NCI-H446 (cell line): ENCODE measurements at places on chromosomes 5 and 9.

DNA sequence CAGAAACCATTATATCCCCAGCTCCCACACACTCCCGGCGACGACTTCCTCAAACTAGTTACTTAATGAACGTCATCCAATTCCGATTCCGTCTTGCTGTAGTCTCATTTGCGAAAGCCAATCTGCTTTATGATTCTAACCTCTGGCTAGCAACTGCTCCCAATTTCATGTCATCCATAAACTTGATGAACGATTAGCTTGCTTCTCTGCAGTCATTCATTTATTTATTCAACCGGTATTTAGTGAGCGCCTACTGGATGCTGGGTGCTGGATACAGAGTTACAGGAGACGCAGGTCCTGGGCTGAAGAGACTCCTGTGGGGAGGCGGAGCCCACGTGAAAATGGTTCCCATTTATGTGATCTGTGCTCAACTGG lies 46.2 kb downstream of the TSPAN17 start:
- no peak for DNase-seq

DNA sequence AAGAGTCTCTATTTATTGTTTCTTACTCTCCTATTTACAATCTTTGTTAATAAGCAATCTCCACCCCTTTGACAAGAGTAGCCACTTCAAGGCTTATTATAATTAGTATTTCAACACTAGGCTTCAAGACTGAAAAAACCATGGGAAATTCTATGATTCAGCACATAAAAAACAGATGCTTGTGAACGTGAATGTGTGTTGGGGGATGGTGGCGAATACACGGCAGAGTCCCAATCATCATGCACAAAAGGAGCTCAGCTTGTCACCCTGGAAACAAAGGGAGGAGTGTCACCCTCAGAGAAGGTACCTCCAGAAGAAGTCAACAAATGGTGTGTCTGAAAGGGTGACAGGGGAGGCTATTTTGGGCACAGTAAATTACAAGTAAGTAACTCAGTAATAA lies 157.2 kb upstream of the RETREG1 start:
- no peak for DNase-seq

DNA sequence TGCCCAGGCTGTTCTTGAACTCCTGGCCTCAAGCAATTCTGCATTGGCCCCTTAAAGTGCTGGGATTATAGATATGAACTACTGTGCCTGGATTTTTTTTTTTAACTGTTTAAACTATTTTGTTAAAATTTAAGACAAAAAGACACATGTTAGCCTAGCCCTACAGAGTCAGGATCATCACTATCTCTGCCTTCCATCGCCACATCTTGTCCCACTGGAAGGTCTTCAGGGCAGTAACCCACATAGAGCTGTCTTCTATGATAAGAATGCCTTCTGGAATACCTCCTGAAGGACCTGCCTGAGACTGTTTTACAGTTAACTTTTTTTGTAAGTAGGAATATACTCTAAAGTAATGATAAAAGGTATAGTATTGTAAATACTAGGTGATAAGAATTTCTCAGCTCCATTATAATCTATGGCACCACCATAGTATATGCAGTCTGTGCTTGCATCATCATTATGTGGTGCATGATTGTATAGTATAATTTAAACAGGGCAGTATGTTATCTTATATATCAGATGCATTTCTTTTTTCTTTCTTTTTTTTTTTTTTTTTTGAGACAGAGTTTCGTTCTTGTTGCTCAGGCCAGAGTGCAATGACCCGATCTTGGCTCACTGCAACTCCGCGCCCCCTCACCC lies 52.7 kb downstream of the DENND4C start:
- no peak for DNase-seq

- peak; percentile 27 for DNase-seq
Measured at GRCh38 chr5:16568875-16569580, 47.8 kb downstream of the RETREG1 start.

GRCh38 chr9:79196606-79197005 lies 375.2 kb upstream of the TLE4 start:
- no peak for DNase-seq

- DNase-seq = no peak
Measured at GRCh38 chr5:143350751-143351602, 52.5 kb downstream of the NR3C1 start.

- DNase-seq = no peak
Measured at GRCh38 chr9:99197987-99198386, 23.8 kb downstream of the ALG2 start.

- no peak for DNase-seq
Measured at GRCh38 chr9:77648234-77649108, at the start of gene GNA14. Gene GNA14, minus strand, starts transcription at chr9:77648322. Its CDS starts 529 bp downstream, at chr9:77647793.

- DNase-seq = no peak
Measured at GRCh38 chr9:13674926-13675637, 395.6 kb upstream of the MPDZ start.

- no peak for DNase-seq
Measured at GRCh38 chr5:26192486-26192885, 845.9 kb downstream of the CDH9 start.

- no peak for DNase-seq
Measured at GRCh38 chr5:173065155-173065554, 9.0 kb downstream of the CREBRF start.

DNA sequence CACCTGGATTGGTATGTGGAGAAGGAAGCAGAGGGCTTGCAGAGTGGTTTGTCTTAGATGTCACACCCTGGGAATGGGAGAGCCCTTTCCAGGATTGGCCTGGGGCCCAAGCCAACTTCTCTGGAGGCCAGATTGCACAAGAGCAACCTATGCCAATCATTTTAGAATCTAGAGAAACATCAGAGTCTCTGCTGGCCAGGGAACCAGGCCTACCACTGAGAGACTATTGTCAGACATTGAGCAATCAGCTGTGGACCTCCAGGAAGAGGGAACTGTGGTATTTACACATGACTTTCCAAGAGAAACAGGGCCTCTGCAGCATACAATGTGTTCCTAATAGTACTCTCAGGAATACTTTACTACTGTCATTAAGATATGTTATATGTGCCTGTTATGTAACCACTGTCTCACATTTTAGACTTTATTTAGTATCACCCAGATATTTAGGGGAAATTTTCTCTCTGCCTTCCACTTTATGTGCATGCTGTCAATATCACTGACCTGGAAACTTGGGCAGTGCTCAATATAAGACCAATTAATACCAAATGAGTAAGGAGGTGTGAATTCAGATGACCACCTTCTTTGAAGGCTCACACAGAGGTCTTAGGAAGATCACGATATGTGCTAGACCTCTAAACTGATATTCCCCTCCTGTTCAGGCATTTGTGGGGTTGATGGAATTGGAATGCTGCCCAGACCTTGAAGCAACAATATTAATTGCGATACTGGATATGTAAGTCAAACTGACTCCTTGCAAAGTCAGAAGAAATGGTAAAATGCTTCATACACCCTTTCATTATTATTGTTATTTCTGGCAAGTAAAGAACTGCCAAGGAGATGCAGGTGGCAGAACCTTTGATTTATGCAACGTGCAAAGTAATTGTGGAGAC lies 20.5 kb upstream of the CCL28 start:
- peak; percentile 73 for DNase-seq

- peak; percentile 64 for DNase-seq
Measured at GRCh38 chr5:82396871-82397514, 118.8 kb upstream of the RPS23 start.

- no peak for DNase-seq
Measured at GRCh38 chr5:7047511-7048261, 334.5 kb downstream of the TENT4A start.

- DNase-seq = no peak
Measured at GRCh38 chr5:169339869-169340268, 38.9 kb upstream of the SLIT3 start.

GRCh38 chr9:27248702-27249101 lies 48.2 kb downstream of the EQTN start:
- no peak for DNase-seq

DNA sequence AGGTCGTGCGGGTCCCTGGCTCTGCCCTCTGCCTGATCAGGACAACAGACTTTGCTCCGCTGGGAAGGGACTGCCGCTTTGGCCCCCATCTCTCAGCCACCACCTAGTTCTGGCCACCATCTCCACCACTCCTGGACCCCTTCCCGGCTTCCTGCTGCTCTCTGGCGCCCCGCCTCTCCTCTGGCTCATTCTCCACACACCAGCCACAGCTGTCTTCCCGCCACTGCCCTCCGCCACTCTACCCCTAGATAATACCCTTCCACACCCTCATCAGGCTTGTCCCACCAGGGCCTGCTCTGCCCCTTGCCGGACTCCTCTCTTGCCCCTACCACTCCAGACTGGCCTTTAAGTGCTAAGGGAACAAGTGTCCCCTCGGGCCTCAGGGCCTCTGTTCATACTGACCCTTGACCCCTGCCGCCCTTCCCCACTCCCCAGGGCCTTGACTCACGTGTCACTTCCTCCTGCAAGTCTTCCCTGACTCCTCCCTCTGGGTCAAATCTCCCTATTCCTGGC lies 3.0 kb upstream of the CDX1 start:
- no peak for DNase-seq

GRCh38 chr9:131580358-131580757 lies 35.0 kb downstream of the PRRT1B start:
- no peak for DNase-seq

GRCh38 chr5:136249678-136250266 lies 56.8 kb upstream of the SMIM32 start:
- no peak for DNase-seq

- no peak for DNase-seq
Measured at GRCh38 chr5:1321576-1321975, 23.3 kb downstream of the CLPTM1L start.

GRCh38 chr5:165231821-165232508 lies 1726.5 kb downstream of the MAT2B start:
- DNase-seq = no peak

DNA sequence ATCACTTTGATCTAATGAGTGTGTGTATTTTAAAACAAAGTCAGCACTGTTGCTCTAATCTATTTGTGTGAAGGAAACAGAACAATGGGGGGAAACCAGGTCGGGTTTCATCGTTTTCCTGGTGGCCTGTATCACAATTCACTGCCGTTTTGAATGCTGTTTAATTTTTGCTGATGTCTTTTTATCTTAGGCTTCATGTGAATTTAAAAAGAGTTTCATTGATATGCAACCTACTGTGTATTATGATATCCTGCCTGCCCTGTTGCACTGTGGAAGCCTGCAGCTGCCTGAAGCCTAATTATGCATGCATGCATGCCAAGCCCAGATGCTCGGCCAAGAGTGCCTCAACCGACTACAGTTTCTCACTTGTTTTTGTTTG lies 307.5 kb downstream of the ZNF608 start:
- DNase-seq = peak; percentile 68

GRCh38 chr9:115042781-115043509 lies 75.0 kb downstream of the TNC start:
- DNase-seq = no peak

DNA sequence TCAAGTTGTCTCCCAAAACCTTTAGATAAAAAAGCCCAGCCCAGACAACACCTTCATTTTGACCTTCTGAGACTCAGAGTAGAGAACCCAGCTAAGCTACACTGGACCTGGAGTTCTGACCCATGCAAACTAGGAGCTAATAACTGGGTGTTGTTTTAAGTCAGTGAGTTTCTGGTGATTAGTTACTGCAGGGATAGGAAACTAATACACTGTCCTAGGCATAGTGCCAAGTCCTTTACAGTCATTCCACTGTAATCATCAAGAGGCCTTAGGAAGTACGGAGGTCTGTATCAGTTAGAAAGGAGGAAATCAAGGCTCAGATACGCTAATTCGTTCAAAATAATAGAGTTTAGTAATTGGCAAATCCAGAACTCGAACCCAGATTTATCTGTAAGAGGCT lies 197.9 kb downstream of the KCTD16 start:
- DNase-seq = peak; percentile 36

- DNase-seq = no peak
Measured at GRCh38 chr5:19626211-19626610, 361.8 kb downstream of the CDH18 start.

DNA sequence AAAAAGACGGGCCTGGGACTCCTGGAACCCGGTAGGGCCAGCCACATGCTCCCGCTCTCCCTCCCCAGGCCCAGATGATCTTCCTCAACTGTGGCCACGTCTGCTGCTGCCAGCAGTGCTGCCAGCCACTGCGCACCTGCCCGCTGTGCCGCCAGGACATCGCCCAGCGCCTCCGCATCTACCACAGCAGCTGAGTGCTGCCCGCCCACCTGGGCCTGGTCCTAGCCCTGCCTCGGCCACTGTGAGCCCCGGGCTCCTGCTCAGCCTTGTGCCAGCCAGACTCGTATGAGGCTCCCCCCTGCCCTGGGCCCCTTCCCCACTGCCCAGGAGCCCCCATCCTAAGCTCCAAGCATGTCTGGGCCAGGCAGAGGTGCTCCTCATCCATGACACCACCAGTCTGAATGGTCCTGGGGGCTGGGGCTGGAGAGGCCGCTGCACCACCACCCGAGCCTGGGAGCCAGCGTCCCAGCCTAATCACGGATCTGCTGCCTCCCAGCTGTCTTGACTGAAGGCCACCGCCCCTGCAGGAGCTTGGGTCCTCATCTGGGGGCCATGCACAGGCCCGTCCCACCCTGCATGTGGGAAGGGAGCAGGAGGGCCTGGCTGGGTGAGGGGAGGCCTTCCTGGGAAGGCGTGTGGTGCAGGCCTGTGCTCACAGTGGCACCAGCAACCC lies 51.5 kb downstream of the LRSAM1 start:
- DNase-seq = no peak

DNA sequence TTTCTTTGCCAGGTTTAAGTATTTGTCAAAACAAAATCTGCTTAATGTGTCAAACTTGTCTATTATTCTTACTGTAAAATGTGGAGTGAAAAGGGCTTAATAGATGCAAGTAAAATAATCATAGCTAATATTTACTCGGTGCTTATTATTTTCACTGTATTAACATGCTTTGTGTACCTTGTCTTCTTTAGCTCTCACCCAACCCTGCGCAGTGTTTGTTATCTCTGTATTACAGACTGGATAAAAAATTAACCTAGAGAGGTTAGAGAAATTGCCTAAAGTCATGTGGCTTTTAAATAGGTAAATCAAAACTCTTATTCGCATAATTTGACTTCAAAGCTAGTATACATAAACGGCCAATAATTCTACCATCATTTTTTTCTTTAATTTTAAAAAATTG lies 1864.8 kb downstream of the MAT2B start:
- DNase-seq = no peak

GRCh38 chr5:36537724-36538123 lies 68.7 kb upstream of the SLC1A3 start:
- DNase-seq = no peak

- DNase-seq = peak; percentile 52
Measured at GRCh38 chr9:22238809-22239684, 207.6 kb upstream of the DMRTA1 start.

- DNase-seq = peak; percentile 73
Measured at GRCh38 chr5:59174248-59174844, 591.5 kb downstream of the RAB3C start.

DNA sequence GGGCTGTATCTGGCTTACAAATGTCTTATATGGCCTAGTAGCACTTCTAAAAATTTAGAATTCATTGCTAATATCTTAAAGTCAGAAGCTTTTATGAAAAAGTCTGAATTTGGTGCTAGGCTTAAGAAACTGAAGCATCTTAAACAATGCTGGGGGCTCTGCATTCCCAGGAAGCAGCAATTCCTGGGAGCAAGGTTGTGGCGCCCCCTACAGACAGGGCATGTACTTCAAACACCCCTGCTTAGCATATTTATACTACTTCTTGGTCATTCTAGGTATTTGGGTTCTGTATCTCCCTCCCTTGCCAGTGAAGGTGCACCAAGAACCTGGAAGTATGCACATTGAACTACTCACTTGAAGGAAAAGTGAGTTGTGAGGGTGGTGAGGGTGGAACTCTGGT lies 64.6 kb upstream of the GRIA1 start:
- DNase-seq = no peak

GRCh38 chr5:169549453-169550100 lies 34.0 kb upstream of the SPDL1 start:
- no peak for DNase-seq

GRCh38 chr5:72328172-72328571 lies 8.0 kb downstream of the PTCD2 start:
- DNase-seq = peak; percentile 99

- DNase-seq = no peak
Measured at GRCh38 chr9:135296735-135297455, 182.7 kb upstream of the PPP1R26 start.
